HCT116 (cell line): ENCODE measurements at places on chromosomes 7 and 10. TPM values are rescaled to one million over a fixed set of nuclear protein-coding genes. Genes with fewer than 3 reads are reported as not detected.

GRCh38 chr7:42700406-42701327 is 211.2 kb downstream of the C7orf25 start:
- H3K4me3 ChIP-seq, result no peak overlapping the region
- H3K4me1 ChIP-seq, result no peaks in the 10 kb centered on the region
- H3K27me3 ChIP-seq, result no peaks in the 10 kb centered on the region
- H3K36me3 ChIP-seq, result no peaks in the 10 kb centered on the region
- H3K27ac ChIP-seq, result no peak overlapping the region

DNA sequence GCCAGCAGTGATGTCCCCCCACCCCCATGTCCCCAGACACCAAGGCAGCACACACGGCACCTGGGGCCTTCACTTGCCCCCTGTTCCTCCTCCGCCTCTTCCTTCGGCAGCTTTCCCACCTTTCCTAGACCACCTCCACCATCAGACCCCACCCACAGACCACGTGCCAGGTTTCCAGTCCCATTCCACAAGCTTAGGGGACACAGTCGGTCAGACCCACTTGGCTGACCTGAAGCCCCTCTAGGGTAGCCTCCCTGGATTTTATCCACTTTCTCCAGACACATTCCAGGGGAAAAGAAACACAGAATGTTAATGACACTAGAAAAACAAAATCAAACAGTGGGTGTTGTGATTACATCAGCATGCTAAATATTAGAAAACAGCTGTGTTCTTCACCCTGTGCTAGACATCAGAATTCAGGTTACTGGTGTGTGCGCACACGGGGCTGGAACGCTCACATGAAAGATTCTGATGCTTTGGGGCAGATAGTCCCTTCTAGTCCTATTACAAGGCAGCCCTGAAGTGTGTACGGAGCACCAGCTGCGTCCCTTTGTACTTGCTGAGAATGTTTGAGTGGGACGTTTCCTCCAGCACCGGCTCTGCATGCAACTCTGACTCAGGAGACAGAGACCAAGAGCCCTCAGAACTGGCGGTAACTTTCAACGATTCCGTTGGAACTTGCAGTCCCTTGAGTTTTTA is 75.5 kb upstream of the PPP2R2D start:
- H3K36me3 ChIP-seq, result no peaks in the 10 kb centered on the region
- no peak overlapping the region for H3K4me3 ChIP-seq
- no peak overlapping the region for H3K27ac ChIP-seq

DNA sequence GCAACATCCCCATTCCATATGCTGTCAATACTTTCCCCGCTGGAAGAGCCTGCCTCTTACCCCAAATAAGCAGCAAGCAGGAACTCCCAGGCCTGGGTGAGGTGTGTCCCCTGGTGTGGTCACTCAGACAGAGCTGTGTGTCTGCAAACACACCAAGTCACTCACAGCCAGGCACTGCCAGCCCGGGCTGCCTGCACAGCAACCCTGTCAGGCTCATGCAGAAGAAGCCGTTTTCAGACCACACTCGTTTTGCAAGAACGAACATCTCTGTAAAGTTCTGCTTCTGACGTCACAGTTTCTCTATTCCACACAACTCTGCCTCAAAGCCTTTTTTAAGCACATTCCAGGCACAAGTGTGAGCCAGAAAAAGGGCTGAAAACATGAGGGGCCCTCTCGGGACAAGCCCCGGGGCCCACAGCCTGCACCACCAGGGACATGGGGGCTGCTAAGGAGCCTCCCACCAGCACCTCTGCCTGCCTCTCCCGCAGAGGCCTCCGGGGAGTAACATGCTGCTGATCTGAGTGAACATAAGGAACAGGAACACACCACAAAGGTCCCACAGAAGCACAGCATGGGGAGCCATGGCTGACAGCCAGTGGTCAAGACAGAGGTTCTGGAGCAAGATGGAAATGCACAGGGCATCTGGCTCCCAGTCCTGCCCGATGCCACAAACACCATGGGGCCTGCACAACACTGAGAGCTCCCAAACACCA is 11.4 kb downstream of the PTPRN2 start:
- H3K27me3 ChIP-seq, result no peaks in the 10 kb centered on the region
- no peaks in the 10 kb centered on the region for H3K36me3 ChIP-seq
- DNase-seq, result no peak
- no peak overlapping the region for H3K27ac ChIP-seq

MUC12 gene
- 0.64 TPM for total RNA-seq

DNA sequence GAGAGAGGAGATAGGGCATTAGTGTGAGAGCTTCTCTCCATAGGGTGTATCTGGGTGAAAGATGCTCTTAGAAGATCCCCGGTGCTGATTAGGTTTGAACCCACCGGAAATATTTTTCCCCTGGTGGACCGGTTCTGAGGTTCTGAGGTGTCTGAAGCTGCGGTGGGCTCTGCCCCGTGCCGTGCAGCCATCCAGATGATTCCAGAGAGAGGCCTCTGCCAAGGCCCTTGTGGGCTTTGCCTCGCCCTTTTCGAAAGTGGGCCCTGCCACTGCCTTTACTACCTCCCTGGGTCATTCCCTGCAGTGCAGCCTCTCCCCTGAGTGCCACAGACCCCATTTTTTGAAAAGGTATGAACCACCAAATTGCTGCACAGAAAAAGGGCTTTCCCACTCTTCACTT is 2.8 kb downstream of the GIMAP8 start:
- DNase-seq, result no peak
- no peaks in the 10 kb centered on the region for H3K27me3 ChIP-seq
- no peak overlapping the region for H3K27ac ChIP-seq
- no peak overlapping the region for H3K4me3 ChIP-seq
- H3K4me1 ChIP-seq, result no peaks in the 10 kb centered on the region
- H3K36me3 ChIP-seq, result no peaks in the 10 kb centered on the region

DNA sequence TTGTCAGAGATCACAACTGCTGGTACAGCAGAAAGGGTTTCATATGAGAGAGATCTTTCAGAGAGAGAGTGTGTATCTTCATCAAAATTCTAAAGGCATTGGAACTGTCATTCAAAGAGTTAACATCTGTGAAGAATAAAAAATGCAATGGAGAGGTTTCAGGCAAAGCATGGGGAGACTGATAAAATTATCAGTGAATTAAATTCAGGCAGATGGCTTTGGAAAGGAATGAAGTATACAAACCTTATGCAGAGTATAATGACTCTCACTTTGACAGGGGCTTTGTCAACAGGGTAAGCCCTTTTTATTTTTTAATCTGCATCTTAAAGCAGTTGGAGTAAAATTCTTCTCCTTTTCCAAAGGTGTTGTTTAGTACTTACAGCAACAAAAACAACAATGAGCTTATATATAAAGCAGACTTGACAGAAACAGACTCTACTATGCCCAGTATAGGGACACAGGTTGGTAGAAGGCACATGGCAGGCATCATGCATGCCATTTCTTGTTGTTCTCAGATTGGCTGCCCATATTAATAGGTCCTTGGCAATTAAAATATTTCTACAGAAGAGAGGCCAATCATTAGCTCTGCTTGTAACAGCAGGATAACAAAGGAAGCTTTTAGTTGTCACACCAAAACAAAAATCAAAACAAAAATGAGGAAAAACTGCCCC is 54.9 kb upstream of the NXPH1 start:
- H3K4me1 ChIP-seq, result no peaks in the 10 kb centered on the region
- no peak overlapping the region for H3K27ac ChIP-seq
- H3K4me3 ChIP-seq, result no peak overlapping the region
- no peak for DNase-seq
- no peaks in the 10 kb centered on the region for H3K36me3 ChIP-seq

- H3K27me3 ChIP-seq, result no peaks in the 10 kb centered on the region
- no peaks in the 10 kb centered on the region for H3K36me3 ChIP-seq
- H3K27ac ChIP-seq, result peak overlapping the region; percentile 64
- no peak for DNase-seq
- H3K4me1 ChIP-seq, result peaks cover 13% of the 10 kb centered on the region
- H3K4me3 ChIP-seq, result no peak overlapping the region
These were observed 288.5 kb downstream of the GRID1 start for GRCh38 chr10:86077871-86078638.

GRCh38 chr7:123499211-123499970 is 35.0 kb downstream of the IQUB start:
- no peak overlapping the region for H3K27ac ChIP-seq

- H3K27me3 ChIP-seq, result no peaks in the 10 kb centered on the region
- H3K4me1 ChIP-seq, result no peaks in the 10 kb centered on the region
- no peak overlapping the region for H3K27ac ChIP-seq
- no peaks in the 10 kb centered on the region for H3K36me3 ChIP-seq
- no peak for DNase-seq
- no peak overlapping the region for H3K4me3 ChIP-seq
These were observed 52.5 kb downstream of the FAS start for GRCh38 chr10:89043052-89043451.

- no peaks in the 10 kb centered on the region for H3K36me3 ChIP-seq
- no peaks in the 10 kb centered on the region for H3K27me3 ChIP-seq
- DNase-seq, result no peak
- H3K4me3 ChIP-seq, result no peak overlapping the region
These were observed 380.9 kb downstream of the GATA3 start for GRCh38 chr10:8435186-8436055.

DNA sequence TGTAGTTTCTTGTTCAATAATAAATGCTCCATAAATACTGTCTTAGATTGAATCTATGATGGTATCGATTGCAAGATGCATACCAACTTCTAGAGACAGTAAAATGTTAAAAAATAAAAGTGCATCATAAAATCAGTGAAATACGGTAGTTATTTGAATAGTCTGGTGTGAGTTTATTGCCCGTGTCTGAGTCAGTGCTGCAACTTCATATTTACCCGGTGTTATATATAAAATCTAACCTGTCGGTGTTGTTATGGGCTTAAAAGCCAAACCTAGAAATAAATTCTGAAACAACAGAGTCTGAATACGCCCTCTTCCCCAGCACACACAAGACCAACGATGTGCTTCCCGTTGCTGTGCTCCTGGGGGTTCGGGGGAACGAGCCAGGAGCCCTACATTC is 16.3 kb downstream of the MACROH2A2 start:
- no peak overlapping the region for H3K4me3 ChIP-seq
- no peak for DNase-seq
- no peaks in the 10 kb centered on the region for H3K4me1 ChIP-seq
- H3K36me3 ChIP-seq, result no peaks in the 10 kb centered on the region
- H3K27ac ChIP-seq, result no peak overlapping the region
- no peaks in the 10 kb centered on the region for H3K27me3 ChIP-seq

DNA sequence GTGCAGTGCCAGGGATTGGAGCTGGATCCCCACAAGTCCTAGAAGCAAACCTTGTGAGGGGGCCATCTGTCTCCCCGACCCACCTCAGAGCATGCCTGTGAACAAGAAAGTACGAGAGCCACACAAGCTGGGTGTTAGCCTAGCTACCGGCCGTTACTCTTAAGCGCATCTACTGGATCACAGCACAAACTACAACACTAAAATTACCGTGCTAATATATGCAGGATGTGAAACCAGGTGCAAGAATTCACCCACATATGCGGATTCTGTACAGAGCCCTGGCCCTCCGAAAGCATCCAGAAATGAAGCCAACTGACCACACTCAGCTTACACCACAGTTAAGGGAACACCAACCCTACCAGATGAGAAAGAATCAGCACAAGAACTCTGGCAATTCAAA is 16.0 kb upstream of the PRSS1 start:
- H3K4me3 ChIP-seq, result no peak overlapping the region
- DNase-seq, result no peak
- H3K4me1 ChIP-seq, result no peaks in the 10 kb centered on the region
- H3K27me3 ChIP-seq, result 0 out of 2 replicates have a peak, but pooled peaks cover 12% of the 10 kb centered on the region
- no peaks in the 10 kb centered on the region for H3K36me3 ChIP-seq

GRCh38 chr10:42738679-42739078 is 43.9 kb upstream of the BMS1 start:
- H3K27me3 ChIP-seq, result no peaks in the 10 kb centered on the region
- H3K4me1 ChIP-seq, result no peaks in the 10 kb centered on the region
- no peak overlapping the region for H3K4me3 ChIP-seq
- H3K27ac ChIP-seq, result no peak overlapping the region
- no peak for DNase-seq
- no peaks in the 10 kb centered on the region for H3K36me3 ChIP-seq

- no peaks in the 10 kb centered on the region for H3K27me3 ChIP-seq
- H3K4me3 ChIP-seq, result no peak overlapping the region
- H3K27ac ChIP-seq, result no peak overlapping the region
- H3K4me1 ChIP-seq, result peaks cover 6% of the 10 kb centered on the region
These were observed 386.0 kb downstream of the RPS24 start for GRCh38 chr10:78419481-78420265.

- H3K27ac ChIP-seq, result no peak overlapping the region
- no peak overlapping the region for H3K4me3 ChIP-seq
- no peaks in the 10 kb centered on the region for H3K4me1 ChIP-seq
- H3K27me3 ChIP-seq, result no peaks in the 10 kb centered on the region
These were observed 37.3 kb downstream of the RTKN2 start for GRCh38 chr10:62231371-62231770.

MYH16 gene
- 0.57 TPM for total RNA-seq

GRCh38 chr7:93463764-93464163 is 110.8 kb downstream of the CALCR start:
- no peak overlapping the region for H3K4me3 ChIP-seq
- H3K4me1 ChIP-seq, result no peaks in the 10 kb centered on the region

GRCh38 chr10:17923728-17924127 is 28.0 kb upstream of the SLC39A12 start:
- H3K4me3 ChIP-seq, result no peak overlapping the region
- no peak for DNase-seq
- no peaks in the 10 kb centered on the region for H3K4me1 ChIP-seq
- no peaks in the 10 kb centered on the region for H3K27me3 ChIP-seq
- H3K36me3 ChIP-seq, result no peaks in the 10 kb centered on the region
